HFFc6 (cell line): ENCODE measurements at places on chromosomes 11 and 22. TPM values are rescaled to one million over a fixed set of nuclear protein-coding genes. Genes with fewer than 3 reads are reported as not detected.

CKAP5 gene
- 92.9 to 125 TPM (median 109 TPM) in 3 replicates for total RNA-seq

- no peak overlapping the region for H3K4me3 ChIP-seq
- H3K4me1 ChIP-seq = no peaks in the 10 kb centered on the region
- H3K27ac ChIP-seq = no peak overlapping the region
- DNase-seq = no peak
- H3K36me3 ChIP-seq = no peaks in the 10 kb centered on the region
Measured at GRCh38 chr11:18785411-18785810, 6.2 kb downstream of the PTPN5 start.

DNA sequence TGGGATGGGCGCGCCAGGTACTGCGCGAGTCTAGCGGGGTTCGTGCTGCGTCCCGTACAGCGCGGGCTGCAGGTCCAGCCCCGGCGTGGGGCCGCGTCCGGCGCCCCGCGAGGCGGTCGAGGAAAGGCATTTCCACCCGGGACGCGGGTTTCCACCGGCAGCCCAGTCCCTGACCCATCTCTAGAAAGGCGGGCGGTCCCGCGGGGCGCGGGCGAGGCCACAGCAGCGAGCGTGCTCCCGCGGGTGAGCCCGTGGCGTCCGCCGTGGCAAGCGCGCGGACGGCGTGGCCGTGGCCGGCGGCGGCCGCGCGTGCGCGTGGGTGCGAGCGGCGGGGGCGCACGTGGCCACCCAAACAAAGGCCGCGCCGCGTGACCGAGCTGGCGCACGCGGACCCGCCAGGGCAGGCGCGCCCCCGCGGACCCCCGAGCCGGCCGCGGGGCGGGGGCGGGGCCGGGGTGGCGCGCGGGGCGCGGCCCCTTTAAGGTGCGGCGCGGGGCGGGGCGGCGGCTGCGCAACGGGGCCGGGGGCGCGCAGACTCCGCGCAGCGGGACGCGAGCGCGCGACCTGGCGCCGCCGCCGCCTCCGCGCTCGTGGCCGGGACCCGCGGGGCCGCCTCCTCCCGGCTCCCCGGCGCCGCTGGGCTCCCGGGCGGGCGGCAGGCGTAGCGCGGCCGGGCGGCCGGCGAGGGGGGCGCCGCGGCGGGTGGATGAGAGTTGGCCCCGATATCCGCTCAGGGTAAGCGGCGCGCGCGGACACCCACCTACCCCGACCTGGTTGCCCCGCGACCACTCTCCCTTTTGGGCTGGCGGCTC, 39.3 kb upstream of the CELSR1 start:
- peaks cover 5% of the 10 kb centered on the region for H3K36me3 ChIP-seq
- no peak overlapping the region for H3K27ac ChIP-seq
- DNase-seq = no peak
- H3K4me3 ChIP-seq = peak overlapping the region; percentile 66

- H3K36me3 ChIP-seq = peaks cover 9% of the 10 kb centered on the region
- H3K4me1 ChIP-seq = no peaks in the 10 kb centered on the region
- no peak for DNase-seq
- no peak overlapping the region for H3K27ac ChIP-seq
Measured at GRCh38 chr11:132245403-132246385, 875.3 kb downstream of the NTM start.
